ENCODE measurements at places on chromosomes 6 and 20.

- DNase-seq = no peak
Observed at GRCh38 chr6:56314683-56315523, 67.5 kb upstream of the COL21A1 start.

- DNase-seq = no peak
Observed at GRCh38 chr20:51382111-51382985, 160.2 kb downstream of the NFATC2 start.

DNA sequence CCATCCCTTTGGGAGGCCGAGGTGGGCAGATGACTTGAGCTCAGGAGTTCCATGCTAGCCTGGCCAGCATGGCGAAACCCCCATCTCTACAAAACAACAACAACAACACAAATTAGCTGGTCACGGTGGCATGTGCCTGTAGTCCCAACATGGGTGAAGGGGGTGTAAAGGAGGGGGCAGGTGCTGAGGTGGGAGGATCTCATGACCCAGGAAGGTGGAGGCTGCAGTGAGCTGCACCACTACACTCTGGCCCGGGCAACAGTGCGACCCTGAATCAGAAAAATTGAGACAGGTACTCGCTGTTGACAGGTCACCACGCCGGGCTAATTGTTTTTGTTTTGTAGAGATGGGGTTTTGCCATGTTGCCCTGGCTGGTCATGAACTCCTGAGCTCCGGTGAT lies 4.2 kb downstream of the SCAF8 start:
- DNase-seq = no peak

DNA sequence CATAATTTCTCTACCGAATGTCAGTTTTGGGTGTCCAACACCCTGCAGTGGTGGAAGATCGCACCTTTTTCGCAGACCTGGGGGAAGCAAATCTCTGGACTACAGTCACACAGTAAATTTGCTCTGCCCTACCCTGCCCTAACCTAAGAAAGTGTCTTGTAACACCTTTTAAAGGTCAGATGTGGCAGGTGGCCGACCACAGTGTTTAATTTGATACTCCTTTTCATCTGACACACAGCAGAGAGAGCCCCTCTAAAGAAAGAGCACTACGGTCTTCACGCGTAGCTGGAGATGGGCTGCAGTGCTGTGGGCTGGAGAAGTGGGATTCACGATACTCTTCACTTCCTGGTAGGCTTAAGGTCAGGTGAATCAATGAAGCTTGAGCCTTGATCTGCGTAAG lies 109.9 kb downstream of the TMEM242 start:
- no peak for DNase-seq

GRCh38 chr6:166156942-166157341 lies 10.7 kb downstream of the TBXT start:
- no peak for DNase-seq

DNA sequence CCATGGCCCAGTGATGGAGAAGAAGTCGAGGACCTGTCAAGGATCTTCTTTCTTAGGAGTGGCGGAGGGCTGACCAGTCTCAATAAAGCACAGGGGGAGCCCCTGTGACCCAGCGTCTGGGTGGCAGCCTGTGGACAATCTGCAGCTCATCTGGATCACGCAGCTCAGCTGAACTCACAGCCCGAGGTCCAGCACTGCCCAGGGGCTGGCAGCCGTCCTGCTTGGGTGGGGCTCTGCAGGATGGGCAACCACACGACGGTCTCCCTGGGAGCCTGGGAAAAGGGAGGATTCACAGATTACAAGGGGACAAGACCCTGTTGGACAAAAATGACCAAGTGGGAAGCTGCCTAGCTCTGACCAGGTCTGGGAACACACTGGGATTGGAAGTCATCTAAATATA lies 110.8 kb downstream of the MYLK4 start:
- DNase-seq = no peak

DNA sequence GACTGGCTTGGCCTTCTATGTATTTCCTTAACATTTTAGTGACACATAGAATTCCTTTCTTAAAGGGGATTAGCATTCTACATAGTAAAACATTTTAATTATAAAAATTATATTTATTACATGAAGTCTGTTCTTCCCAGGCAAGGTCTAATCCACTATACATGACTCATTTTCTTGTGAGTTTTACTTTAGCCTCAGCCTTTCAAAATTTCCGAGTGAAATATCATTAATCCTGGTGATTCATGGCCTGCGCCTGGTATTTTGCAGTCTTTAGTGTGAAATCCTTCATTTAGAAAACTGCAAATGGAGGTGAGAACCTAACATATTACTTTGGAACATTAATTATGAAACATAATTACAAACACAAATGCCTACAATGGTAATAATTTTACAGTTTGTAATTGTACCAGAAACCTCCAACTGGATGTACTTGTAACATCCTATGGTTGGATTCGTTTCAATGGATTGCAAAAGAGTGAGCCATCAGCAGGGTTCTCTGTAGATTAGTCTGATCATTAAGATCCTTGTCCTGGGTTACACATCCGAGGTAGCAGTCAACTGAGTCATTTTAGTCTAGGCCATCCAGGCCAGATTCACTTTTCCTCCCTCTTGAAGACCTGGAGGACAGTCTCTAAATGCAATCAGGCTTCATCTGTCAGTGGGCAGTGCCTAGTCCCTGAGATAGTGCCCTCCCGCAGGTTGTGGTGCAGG lies 272.0 kb downstream of the PACRG start:
- DNase-seq = no peak

DNA sequence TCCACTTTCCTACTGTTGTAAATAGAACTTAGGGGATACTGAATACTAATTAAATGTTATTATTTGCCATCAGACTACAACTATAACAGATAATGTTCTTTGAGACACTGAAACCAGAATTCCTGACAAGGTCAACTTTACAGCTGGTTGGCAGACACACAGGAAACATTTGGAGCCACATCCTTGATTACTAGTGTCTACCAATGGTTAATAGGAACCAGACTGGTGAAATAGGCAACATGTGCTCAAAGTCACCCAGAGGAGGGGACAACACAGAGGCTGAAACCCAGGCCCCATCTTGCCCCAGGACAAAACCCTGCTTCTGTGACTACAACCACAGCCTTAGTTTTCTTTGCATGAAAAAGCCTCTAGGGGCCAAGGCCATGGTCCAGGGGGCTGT lies 47.8 kb upstream of the NT5E start:
- DNase-seq = no peak

GRCh38 chr6:127058936-127059335 lies 59.5 kb upstream of the RSPO3 start:
- no peak for DNase-seq

- DNase-seq = no peak
Observed at GRCh38 chr20:36887752-36888090, 11.8 kb downstream of the TLDC2 start.

DNA sequence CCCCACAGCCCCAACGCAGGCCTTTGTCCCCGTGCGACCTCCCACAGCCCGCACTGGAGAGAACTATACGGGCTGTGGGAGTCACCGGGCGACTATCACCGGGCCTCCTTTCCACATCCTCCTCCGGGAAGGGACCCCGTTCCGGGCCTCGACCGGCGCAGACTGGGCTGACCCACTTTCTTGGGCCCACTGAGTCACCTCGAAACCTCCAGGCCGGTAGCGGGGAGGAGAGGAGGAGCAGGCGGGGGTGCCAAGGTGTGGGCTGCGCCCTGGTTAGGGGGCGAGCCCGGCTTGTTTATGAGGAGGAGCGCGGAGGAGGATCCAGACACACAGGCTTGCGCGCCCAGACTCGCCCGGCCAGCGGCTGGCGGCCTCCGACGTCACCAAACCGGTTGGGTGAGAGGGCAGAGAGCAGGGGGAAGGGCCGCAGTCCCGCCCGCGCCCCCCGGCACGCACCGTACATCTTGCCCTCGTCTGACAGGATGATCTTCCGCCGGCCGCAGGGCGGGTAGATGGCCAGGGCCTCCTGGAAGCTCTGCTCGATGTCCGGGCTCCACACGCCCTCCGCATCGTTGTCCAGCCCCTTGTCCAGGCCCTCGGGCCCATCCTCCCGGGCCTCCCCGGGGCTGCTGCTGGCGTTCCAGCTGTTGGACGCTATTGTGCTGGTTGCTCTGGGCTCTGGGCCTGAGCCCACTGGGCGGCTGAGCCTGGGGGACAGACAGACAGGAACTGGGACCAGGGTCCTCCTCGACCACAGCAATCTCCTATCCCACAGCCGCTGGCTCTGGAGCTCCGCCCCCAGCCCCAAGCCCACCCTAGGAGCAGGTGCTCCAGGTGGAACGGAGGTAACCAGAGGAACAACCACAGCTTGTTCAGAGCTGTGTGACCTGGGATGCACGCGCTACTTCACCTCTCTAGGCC lies 10.6 kb downstream of the TEAD3 start:
- no peak for DNase-seq

GRCh38 chr20:48463916-48464315 lies 363.9 kb downstream of the PREX1 start:
- no peak for DNase-seq

DNA sequence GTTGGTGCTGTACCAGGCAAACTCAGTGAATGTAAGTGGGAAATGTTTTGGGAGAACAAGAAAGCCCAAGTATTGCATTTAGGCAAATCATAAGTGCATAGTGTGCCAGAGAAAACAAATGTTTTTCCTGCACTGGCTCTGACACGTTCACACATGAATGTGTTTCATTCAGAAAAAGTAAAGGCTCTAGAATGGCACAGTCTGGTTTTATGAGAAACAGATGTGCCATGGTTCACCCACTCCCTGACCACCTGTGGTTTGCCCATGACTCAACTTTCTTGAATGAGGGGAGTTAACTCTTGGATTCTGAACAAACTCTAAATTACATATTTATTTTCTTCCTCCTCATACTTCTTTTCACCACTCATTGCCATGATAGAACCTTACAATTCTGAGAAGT lies 126.9 kb downstream of the KCNQ5 start:
- DNase-seq = no peak

DNA sequence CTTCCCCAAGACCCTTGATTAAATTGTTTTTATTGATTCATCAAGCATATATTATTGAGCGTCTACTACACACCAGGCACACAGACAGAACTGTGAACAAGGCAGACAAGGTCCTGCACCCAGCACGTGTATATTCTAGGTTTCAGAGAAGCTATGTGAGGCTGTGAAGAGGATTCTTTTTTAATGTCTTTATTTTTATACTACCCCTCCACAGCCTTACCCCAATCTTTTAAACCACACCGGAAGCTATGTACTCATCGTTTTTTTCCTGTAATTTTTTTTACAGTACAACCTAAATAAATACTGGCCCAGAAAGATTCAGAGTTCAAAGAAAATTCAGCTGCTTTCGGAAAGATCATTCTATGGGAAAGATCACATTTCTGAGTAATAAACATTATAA lies 10.0 kb downstream of the SGK1 start:
- DNase-seq = no peak

- DNase-seq = no peak
Observed at GRCh38 chr6:130026859-130027258, 8.5 kb downstream of the L3MBTL3 start.

GRCh38 chr6:10417681-10418104 lies 2.8 kb upstream of the TFAP2A start:
- no peak for DNase-seq

DNA sequence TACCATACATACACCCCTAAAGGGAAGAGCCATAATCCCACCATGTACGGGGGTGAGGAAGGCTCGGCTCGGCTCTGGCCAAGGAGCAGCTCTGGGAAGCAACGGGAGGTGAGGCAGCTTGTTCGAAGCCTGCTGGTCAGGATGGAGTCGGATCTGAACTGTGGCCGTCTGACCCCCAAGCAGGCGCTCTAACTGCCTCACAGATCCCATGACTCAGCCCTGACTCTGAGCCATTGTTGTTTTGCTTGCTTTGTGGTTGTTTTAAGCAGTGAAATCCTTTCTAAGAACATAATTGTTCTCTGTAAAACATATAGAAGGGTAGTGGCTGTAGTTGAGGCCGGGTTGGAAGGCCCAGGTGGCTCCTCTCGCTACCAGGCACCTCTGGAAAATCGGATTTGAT lies 10.9 kb downstream of the C6orf132 start:
- no peak for DNase-seq

GRCh38 chr6:41560431-41561192 lies 14.4 kb downstream of the FOXP4 start:
- DNase-seq = peak; percentile 59

- no peak for DNase-seq
Observed at GRCh38 chr20:40939667-40940066, 89.0 kb upstream of the TOP1 start.

GRCh38 chr20:8602389-8603116 lies 466.3 kb upstream of the PLCB4 start:
- DNase-seq = no peak

- no peak for DNase-seq
Observed at GRCh38 chr6:153485072-153485471, 354.0 kb upstream of the RGS17 start.

DNA sequence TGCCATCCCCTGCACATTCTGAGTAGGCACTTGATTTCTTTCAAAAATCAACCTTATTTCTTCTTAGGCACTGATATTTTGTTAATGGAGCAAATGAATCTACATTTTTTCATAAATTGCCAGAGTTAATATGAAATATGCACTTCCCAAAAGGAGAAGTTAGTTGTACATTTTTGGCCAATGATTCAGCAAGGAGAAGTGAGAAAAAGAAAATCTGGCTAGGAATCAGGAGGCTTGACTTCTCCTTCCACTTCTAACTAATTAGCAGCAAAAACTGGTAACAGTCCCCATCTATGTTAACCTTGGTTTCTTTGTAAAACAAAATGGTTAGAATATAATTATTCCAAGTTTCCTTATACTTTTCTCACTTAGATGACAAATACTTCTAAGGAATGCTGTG lies 7.0 kb upstream of the DSE start:
- DNase-seq = no peak

DNA sequence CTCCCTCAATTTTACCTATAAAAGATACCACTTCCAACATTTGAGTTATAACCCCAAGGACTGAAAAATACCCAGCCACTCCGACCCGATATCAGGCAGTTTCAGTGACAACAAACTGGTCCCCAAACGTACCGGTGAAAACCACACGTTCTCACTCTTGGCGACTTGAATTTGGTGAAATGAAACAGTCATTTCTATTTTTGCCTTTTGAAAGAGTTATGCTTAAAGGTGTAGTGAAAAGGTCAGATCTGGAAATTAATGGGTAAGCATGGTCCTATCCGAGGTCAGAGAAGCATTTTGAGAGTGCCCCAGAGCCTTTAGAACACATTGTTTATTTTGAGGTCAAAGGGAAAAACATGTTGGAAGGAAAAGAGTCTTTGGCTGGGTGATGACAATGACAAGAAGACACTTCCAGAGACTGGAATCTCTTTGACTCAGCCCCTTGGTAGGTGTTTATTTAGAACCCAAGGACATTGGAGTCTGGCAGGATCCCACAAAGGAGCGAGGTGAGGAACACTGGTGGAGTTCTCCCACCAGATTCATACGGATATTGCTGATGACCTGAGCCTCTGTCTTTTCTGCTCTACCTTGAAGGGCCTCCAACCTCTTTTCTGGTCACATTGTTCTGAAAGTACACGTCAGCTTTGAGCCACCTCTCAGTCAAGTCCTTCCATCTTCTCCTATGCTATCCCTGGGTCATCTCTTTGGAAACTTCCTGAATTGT lies 235.0 kb downstream of the GMPR start:
- no peak for DNase-seq

DNA sequence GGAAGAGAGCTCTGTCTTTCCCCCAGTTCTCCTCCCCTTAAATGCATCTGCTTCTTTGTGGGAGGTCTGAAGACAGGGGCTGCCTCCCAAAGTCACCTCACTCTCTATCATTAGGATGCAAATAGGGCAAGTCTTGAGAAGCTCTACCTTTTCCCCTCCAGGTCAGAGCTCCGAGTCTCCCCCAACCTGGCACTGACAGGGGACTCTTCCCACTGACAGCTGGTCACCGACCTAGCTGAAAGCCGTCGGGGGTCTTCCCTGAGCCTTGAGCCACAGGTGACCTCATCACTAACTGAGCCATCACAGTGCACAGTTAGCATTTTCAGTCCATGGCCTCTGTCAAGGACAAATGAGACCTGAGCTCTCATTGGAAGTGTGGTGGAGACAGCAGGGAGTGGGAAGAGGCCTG lies 386.7 kb downstream of the HACE1 start:
- no peak for DNase-seq

All from stimulated activated CD4-positive, alpha-beta T cell treated with anti-CD3 and anti-CD28 coated beads, TNF-alpha, amount 100 ng/mL, for 24 hours (primary cell).